ENCODE measurements at places on chromosomes 13 and 19.

- DNase-seq, result no peak
Measured at GRCh38 chr19:43777163-43777695, 3.5 kb downstream of the KCNN4 start.

DNA sequence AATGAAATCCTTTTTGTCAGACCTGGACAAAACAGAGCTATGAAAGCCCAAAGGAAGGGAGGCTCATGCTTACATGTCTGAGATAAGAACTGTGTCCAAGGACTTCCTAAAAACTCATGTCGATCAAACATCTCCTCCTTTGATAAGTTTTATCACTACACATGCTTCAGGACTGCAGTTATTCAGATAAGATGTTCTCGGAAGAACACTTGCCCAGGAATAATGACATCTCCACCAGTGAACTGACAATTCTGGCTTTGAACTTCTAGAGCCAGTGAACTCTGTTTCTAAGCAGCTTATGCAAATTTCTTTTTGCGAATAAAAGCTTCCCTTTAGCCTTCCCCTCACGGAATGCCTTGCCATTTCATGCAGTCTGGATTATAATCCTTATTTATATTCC, 561.6 kb downstream of the TBC1D4 start:
- DNase-seq, result no peak

GRCh38 chr13:84844473-84844872, 954.7 kb downstream of the SLITRK6 start:
- DNase-seq, result no peak

GRCh38 chr13:104522235-104523072, 1456.2 kb upstream of the SLC10A2 start:
- no peak for DNase-seq

DNA sequence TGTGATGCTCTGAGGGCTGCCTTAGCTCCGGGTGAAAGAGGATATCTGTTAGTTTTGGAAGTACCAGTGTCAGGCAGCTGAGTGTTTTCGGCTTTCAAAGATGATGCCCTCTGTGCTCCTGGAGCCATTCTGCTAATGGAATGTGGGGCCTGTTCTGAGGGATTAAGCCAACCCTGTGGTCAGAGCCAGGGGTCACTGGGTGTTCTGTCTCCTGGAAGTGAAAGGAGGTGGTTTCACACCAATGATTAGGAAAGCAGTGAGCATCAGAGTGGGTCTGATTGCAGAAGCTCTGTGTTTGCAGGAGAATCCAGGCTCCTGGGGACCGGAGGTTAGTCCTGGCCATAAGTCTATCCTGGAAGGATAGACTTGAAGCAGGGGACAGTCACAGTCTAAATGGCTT, 94.6 kb downstream of the UQCRFS1 start:
- DNase-seq, result no peak

DNA sequence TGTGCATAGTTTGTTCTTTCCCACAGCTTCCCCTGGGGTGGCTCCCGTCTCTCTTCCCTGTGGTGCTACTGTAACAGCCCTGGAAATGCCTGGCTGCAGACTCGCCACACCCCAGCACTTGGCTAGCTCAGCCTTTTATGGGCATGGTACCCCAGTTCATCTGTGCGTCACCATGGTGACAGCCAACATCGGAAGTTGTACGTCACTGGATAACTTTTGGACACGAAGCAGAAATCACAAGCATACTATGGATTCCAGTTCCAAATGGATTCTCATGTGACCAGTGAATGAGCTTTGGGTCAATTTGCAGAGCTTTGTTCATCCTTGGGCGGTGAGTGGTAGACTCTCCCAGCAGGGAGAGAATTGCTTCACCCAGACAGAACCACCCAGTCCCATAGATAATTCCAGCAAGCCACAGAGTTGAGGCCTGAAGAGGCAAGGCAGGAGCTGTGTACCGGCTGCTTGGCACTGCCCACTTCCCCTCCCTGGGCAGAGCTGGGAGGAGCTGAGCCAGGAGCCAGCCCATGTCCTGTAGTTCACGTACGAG, 54.4 kb downstream of the COL4A2 start:
- no peak for DNase-seq

DNA sequence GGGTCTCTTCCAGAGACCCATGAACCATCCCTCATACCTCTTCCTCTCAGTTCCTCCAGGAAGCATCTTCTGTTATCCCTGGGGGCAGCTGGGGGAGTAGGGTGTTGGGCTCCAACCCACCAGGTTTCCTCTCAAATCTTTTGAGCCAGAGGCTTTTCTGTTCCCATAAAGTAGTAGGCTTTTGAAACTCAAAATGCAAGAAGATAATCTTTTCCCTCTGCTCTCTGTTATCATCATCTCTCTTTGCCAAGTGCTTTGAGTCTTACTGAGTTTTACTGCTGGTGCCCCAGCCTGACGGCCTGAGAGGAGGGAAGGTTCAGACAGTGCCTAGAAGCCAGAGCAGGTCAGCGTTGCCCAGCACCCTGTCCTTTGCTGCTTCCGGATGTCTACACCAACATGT, 157.2 kb downstream of the B3GLCT start:
- DNase-seq, result no peak

Measured in activated gamma-delta T cell treated with anti-CD3 and anti-CD28 coated beads, Interleukin-2, amount 50 U/mL, for 16 hours (primary cell).